ENCODE measurements at places on chromosomes 4 and X. TPM values are rescaled to one million over a fixed set of nuclear protein-coding genes. Genes with fewer than 3 reads are reported as not detected.

DNA sequence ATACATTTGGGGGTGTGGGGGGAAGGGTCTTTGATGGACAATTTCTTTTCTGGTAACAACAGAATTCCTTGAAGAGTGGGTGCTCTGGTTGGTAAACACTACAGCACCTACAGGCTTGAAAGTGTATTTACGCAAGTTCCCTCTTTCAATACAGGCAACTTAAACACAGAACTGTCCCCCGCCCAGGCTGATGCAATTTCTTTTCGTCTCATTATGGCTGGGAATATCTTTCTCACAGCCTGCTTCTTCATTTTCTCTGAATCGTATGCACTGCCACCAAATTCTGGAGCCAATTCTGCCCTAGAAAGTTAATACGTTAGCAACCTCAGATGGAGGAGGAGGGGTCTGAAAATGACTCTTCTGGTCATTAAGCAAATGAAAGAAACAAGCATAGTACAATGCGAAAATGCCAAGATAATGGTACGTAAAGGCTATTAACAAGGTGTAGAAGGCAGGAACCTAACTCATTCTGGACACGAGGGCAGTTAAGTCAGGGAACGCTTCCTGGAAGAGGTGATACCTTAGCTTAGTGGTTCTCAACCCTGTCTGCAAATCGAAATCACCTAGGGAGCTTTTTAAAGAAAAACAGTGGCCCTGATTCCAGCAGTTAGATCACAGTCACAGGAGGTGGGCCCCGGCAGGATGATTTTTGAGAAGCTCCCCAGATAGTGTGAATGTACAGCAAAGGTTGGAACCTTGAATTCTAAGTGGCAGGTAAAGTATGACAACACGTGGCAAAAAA, 1.0 kb downstream of the AGA start:
- DNase-seq, result peak; percentile 70

DNA sequence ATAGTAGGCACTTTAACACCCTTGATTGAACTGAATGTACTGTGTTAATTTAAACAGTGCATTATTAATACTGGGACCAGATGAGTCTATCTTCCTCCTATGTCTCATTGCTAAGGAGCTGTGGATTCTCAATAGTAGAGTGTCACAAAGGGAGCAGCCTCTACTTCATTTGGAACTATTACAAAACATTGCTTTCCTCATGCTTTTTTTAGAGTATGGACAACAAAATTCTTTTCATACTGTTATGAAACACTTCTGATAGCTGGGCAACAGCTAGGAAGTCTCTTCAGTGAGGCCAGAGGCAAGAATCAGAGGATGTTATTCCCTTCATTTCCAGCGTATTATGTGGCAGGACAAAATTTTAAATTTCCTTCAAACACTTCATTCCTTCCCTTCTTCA, 160.8 kb downstream of the FBXO8 start:
- no peak for DNase-seq

GRCh38 chr4:95929448-95930064, 89.7 kb downstream of the PDHA2 start:
- no peak for DNase-seq

Gene TBC1D8B
- 0.19 TPM for total RNA-seq

- DNase-seq, result no peak
Measured at GRCh38 chr4:8191136-8191747, 7.8 kb upstream of the SH3TC1 start.

Gene ARX
- total RNA-seq, result not detected

DNA sequence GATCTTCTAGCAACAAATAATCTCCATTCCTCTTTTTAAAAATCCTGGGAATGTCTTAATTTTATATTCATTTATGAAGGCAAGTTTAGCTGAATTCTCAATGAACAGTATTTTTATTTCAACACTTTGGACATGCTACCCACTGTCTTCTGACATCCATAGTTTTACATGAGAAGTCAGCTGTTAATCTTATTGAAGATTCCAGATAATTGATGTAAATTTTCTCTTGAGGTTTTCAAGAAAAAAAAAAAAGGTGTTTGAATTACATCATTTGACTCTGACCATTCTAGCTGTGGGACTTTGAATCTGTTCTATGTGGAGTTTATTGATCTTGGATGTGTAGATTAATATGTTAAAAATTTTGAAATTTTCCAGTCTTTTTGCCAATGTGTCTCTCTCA, 28.0 kb downstream of the PDHA2 start:
- DNase-seq, result no peak

Gene PAGE1
- total RNA-seq, result not detected

DNA sequence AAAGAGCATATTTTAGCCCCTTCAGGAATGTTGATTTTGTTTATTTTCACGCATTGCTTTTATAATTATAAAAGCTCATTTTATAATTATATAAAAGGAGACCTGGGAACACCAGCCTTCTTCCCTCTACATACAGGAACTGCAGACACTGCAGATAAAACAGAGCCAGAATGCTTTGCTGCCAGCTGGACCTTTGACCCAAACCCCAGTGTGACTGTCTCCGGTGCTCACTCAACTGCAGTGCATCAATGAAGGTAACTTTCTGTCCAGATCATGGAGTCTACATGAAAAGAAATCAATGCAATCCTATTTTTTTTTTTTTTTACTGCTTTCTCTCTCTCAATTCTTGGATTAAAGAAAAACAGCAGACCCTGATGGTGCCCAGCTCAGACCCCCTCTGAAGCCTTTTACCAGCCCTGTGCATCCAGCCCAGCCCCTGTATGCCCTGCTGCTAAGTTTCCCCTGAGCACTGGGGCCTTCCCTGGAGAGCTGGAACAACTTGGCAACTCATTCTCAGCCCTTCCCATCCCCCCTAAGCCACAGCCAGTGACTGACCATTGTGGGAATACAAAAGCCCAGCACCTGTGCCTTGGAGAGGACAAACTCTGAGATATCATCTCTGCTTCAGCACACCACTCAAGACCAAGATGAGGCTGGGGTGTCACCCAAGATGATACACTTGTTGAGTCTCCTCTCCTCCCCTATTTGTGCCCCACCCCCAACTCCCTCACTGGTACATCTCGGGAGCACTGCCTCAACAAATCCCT, 182.1 kb downstream of the EVC2 start:
- DNase-seq, result no peak

- no peak for DNase-seq
Measured at GRCh38 chr4:135277980-135278315, 1076.4 kb upstream of the PABPC4L start.
